Chondrocyte (in vitro differentiated cells): ENCODE measurements at places on chromosomes 1 and 21.

DNA sequence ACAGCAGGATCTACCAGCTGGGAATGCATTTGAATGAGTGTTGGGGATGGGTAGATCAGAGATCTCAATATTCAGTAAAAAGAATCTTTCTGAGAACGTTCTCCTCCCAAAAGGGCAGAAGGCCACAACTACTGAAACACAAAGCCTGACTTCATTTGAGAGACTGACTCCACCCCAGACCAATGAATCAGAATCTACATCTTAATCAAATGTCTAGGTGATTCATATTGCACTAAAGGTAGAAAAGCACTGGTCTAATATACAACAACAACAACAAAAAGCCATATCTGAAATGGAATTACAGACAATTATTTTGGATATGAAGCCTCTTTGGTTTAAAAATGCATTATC, 123.9 kb downstream of the SMYD3 start:
- no peaks in the 10 kb centered on the region for H3K36me3 ChIP-seq
- no peaks in the 10 kb centered on the region for H3K27me3 ChIP-seq
- peaks cover 14% of the 10 kb centered on the region for H3K4me1 ChIP-seq
- no peak overlapping the region for H3K27ac ChIP-seq

GRCh38 chr1:233394860-233395717, 67.6 kb downstream of the MAP3K21 start:
- peaks cover 39% of the 10 kb centered on the region for H3K27me3 ChIP-seq
- DNase-seq = no peak
- no peak overlapping the region for H3K4me3 ChIP-seq
- no peaks in the 10 kb centered on the region for H3K36me3 ChIP-seq

DNA sequence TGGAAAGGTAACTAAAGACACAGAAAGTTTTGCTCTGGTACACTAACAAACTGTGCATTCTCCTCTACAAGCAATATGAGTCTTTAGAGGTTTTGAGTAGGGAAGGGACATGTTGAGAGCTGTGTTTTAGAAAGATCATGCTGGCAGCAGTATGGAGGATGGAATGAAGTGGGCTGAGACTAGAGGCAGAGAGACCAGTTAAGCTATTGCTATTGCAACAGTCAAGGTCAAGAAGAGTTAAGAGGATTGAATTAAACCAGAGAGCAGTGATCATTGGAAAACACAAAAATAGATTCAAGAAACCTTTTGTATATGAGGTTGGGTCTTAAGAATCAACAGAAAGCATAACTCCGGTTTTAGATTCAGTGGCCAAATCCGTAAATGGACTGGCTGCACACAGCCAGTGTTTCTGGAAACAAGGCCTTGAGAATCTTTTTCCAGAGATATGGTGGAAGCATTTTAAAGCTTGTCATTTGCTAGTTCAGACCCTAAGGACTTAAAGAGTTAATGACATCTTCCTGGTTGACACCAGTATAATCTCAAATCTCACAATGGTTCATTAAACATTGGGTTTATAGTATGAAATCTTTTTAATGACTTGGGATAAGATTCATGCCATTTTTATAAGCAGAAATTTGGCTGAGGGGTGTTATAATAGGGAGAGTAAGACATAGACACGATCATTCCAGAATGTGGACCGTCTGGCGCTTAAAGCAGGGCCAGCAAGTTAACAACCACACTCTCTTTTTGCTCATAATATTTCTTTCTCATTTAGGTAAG, 177.9 kb downstream of the NR5A2 start:
- H3K4me3 ChIP-seq = no peak overlapping the region
- no peaks in the 10 kb centered on the region for H3K36me3 ChIP-seq
- H3K27me3 ChIP-seq = no peaks in the 10 kb centered on the region
- peaks cover 9% of the 10 kb centered on the region for H3K4me1 ChIP-seq

DNA sequence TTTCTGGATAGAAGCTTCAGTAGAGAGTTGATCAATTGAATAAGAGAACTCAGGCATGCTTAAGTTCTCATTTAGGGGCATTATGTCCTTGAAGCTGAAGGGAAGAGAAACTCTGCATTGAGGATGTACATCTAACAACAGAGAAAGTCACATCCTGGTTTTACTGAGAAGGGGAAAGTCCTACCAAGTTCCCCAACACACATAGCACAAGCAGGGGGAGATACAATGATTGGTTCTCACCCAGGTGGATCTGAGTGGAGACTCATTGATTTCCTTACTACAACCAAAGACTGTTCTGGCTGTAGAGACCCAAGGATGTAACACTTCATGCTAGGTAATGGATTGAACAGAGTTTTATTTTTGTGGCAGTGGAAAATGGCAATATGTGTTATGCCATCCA, 1.0 kb upstream of the KRTAP20-1 start:
- H3K27ac ChIP-seq = no peak overlapping the region
- no peaks in the 10 kb centered on the region for H3K27me3 ChIP-seq
- no peak for DNase-seq
- peaks cover 3% of the 10 kb centered on the region for H3K4me1 ChIP-seq
